ENCODE measurements at places on chromosomes 3 and 15.

DNA sequence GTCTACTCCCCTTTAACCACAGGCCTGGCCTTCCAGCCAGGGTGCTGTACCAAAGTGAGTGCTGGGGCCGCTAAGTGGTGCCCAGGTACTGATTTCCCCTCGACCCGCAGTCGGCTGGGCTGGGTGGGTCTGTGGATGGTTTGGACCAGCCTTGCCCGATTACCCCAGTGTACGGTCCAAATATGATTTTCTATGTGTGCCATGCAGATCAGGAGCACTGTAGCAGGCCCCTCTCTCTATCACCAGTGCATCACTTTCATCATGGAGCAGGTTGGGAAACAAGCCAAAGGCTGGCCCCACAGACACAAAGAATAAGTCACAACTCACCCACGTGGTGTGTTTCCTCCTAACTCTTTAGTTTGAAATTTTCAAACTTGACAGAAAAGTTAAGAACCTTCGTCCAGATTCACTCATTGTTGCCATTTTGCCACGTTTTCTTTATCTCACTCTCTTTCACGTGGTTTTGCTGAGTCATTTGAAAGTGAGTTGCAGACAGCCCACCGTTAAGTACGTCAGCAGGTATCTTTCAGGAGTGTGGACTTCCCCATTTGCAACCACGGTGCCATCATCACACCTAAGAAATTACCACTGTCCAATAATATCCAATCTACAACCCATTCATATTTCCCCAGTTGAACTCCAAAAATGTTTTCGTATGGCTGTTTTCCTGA lies 37.0 kb downstream of the ZNF710 start:
- DNase-seq = peak; percentile 59

DNA sequence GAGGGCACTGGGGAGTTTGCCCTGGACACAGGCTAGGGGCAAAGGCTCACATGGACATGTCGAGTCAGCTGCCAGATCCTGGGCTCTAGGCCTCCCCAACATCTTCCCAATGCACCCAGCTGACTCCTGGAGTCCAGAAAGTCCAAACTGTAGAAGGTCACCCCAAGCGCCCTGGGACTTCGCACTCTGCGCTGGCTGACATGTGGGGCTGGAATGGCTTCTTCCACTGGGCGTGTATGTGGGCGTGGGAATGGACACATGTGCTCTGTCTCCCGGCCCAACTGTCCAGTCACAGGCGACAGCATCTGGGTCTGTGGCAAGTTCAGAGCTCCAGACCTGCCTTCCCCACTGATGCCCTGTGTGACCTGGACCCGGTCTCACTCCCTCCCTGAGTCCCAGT lies 13.2 kb upstream of the FURIN start:
- no peak for DNase-seq

- DNase-seq = no peak
Measured at GRCh38 chr3:5136211-5136918, 14.3 kb downstream of the ARL8B start.

- no peak for DNase-seq
Measured at GRCh38 chr3:11596387-11596786, 47.3 kb downstream of the VGLL4 start.

DNA sequence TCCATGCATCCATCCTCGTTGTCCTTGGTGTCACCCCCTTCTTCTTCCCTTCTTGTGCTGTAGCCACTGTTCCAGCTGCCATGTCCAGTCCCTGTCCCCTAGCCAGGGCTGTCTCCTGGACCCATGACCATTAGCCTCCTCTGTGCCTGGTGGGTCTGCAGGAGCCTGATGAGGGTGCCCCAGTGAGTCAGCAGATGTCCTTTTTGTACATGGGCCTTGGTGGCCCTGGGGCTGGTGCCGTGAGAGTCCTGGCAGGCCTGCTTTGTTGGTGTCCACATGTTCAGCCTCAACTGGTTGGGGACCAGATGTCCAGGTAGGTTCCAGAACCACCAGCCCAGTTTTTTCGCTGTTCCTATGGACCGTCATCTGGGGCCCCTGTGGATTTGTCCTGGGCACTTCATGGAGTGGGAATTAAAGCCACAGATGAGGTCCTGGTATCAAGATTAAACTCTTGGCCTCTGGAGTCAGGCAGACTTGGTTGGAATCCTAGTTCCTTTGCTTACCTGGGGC lies 66.1 kb downstream of the FBLN2 start:
- no peak for DNase-seq

- no peak for DNase-seq
Measured at GRCh38 chr3:25043749-25044148, 384.3 kb upstream of the RARB start.

- DNase-seq = no peak
Measured at GRCh38 chr3:126963261-126964190, 19.4 kb upstream of the PLXNA1 start.

GRCh38 chr3:155418407-155418806 lies 124.9 kb upstream of the STRIT1 start:
- no peak for DNase-seq

DNA sequence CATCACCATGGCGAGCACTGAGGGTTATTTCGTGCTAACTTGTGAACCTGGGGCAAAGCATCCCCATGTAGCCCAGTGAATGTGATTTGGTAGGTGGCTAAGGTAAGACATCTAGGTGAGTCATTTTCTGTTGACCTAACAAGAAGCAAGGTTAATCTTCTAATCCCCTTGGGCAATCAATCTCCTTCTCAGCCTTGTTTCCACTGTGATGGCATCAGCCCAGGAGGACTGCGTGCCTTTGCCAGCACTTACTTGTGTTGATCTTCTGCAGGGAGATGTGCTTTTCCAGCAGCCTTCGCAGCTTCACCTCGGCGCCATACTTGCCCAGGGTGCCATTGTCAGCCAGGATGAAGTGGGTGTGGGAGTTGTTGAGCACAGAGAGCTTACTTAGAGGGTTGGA lies 35.7 kb downstream of the TRPM1 start:
- DNase-seq = no peak

DNA sequence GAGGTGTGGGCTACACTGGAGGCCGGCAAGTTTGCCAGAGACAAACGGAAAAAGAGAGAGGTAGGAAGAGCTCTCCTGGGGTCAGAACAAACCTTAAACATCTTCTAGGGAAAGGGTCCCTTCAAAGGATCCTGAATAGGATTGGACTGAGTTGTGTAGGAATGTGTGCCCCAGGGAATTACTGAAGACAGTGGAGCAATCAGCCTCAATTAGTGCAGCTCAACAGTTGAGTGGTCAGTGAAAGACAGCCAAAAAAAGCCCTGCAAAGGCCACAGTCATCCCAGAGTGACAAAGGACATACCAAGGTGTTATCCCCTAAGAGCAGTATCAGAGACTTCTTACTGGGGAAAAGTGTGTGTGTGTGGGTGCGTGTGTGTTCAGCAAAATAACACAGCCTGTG lies 70.3 kb downstream of the NUP210 start:
- no peak for DNase-seq

DNA sequence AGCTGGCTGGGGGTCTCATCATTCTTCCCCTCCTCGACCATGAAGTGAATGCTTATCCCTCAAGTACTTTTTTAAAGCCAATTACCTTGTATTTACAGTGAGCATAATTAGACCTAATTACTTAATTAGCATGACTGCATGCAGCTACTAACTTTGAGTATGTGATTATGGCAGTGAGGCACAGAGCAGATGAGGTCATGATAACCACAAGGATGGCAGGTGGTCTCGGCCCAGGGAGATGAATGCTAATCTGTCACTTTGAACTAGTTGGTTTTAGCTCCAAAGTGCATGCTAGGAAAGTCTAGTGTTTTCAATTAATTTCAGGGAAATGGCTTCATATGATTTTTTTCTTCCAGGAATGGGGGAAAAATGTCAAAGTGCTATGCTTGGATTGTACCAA lies 233.8 kb downstream of the NTRK3 start:
- DNase-seq = no peak

DNA sequence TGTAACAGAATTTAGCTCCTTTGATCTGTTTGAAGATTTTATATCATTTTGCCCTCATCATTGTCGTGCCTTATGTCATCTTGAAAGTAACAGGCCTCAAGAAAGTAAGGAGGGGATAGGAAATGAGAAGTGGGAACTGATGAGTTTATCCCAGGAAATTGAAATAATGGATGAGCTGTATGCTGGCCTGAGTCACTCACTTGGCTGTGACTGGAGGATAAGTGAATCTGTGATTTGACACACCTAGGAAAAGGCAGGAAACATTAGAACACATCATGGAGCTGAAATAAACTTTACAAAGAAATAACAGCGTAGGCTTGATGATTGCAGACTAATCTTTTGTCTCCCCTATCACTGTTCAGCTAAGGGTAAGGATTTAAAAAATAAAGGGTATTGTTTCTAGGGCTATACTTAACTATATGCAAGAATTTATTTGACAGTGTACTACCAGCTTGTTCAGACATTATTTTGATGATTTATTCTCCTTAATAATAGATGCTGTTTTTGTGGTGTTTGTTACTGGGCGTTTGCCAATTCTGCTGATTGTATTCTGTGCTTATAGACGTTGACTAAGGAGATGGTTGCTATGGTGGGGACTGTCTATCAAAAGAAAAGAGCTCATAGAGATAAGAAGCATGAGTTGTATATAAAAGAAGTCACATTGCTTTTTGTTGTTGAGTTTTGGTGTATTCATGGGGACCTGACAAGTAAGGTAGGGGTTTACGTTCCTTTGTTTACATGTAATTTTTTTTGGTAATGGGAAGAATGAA lies 105.6 kb upstream of the ROPN1 start:
- DNase-seq = no peak

GRCh38 chr3:177039490-177040274 lies 157.6 kb downstream of the TBL1XR1 start:
- no peak for DNase-seq

DNA sequence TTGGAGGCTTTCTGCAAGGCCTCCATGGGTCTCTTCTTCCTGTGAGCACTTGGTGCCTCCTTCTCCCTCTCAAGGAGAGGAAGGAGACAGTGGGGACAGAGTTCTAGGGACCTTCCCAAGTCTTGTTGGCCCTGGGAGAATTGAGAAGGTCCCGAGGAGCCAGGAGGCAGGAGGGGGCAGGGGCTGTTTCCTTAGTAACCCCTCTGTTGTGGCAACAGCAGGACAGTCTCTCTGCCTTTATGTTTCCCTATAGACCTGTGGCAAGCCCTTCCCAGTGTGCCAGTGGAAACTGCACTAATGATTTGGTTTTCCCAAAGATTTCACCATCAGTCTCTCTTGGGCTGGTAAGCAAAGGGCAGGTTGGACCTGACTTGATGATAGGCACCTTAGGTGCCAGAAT lies 87.8 kb upstream of the GALNT15 start:
- no peak for DNase-seq

GRCh38 chr3:133750259-133750656 lies 4.1 kb downstream of the TF start:
- DNase-seq = no peak

All from activated CD4-positive, alpha-beta T cell treated with anti-CD3 and anti-CD28 coated beads, Interleukin-2, amount 50 U/mL, for 48 hours (primary cell).